MCF 10A (cell line): ENCODE measurements at places on chromosomes 16 and 17. TPM values are rescaled to one million over a fixed set of nuclear protein-coding genes. Genes with fewer than 3 reads are reported as not detected.
A peak's percentile ranks its signal among the peaks of the same experiment; 100 is the strongest.

Gene DNAI2
- total RNA-seq = not detected in 2 replicates

Gene PDE6G
- not detected in 2 replicates for total RNA-seq

Gene TRAP1
- 145 and 274 TPM in 2 replicates for total RNA-seq

Gene HCRT
- total RNA-seq = not detected in 2 replicates

Gene NTN3
- not detected in 2 replicates for total RNA-seq

Gene RNF227
- 5.6 and 7.4 TPM in 2 replicates for total RNA-seq

GRCh38 chr17:63774141-63774968 is at the start of gene DDX42:
Gene DDX42, plus strand, starts transcription at chr17:63774170. Its CDS starts 12,880 bp downstream, at chr17:63787050.
- peak; percentile 57 for DNase-seq

DNA sequence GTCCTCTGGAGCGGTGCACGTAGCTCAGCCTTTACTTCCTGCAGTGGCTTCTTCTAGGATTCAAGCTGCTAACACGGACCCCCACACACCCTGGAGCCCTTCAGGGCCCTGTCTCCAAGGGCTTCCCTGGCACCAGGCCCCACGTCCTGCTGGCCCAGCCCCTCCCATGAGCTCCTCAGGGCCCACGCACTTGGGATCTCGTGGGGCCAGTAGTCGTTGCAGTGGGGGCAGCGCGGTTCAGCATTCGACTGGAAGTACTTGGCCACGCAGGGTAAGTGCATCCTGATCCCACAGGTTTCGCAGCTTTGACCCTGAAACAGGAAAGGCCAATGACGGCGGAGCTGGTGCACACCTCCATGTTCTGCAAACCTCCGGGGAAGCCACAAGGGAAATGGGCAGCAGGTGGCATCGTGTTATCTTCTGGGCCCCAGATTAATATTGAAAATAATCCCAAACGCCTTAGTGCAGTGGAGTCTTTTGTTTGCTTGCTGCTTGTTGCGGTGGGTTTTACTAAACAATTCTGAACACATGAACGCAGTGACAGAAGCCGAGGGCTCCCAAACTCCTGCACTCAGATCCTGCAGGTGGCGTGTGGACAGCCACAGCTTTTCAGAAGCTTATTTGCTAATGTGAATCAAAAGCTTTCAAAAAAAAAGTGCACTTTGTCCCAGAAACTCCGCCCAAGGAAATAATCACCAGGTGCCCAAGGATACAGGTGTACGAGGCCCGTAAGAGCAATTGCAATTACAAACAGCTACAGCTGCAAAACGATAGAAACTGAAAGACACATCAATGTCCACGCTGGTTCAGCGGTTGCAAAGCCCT is 22.4 kb downstream of the KDM8 start:
- no peak for DNase-seq

DNA sequence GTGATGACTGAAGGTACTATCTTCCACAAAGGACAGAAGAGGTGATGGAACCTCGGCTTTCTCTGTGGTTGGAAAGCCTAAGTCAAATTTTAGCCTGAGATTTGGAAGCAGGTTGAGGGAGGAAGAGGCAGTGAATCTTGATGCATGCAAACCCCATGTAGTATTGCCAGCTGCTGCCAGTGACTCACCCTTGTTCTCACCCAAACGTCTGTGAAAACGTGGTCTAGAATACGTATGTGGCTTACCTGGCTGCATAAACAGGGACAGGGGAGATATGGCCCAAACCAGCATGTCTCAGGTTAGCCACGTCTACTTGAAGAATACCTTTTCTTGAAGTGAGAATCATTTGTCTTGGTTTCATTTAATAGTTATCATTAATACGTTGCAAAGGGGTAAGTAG is 438.0 kb upstream of the MAF start:
- DNase-seq = peak; percentile 43

- DNase-seq = peak; percentile 7
Observed at GRCh38 chr17:6427279-6427781, 7.6 kb downstream of the AIPL1 start.

DNA sequence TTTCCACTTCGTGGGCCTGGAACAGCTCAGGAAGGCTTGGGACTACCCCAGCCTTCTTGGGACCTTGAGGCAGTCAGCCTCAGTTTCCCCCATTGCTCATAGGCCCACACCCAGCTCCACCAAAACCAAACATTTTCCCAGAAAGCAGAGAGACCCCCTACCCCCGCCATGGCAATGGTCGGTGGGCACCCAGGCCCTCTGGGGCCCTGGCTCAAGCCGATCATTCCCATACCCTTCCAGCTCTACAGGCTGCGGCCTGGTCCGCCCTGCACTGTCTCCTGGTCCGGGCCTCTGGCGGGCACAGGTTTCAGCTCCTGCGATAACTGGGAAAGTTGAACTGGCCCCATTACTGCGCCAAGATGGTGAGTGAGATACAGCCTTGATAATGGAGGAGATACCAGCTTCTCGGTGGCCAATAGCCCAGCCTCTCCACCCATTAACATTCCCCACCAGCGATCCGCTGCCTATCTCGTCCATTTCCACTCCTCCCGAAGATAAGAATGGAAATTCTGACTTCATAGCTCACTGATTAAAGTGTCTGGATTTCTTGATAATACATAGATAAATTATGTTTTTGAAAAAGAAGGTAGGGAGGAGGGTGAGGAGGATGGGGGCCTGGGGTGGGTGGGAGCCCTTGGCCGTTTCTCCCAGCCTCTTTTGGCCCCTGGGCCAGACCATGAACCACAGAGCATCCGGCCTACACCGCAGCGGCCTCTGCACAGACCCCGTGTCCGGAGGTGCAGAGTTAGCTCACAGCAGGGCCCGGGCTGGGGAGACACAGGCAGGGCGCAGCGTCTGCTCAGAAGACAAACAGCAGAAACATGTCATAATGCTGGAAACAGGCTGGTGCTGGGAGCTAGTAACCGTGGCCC is 11.6 kb downstream of the ZFPM1 start:
- no peak for DNase-seq

DNA sequence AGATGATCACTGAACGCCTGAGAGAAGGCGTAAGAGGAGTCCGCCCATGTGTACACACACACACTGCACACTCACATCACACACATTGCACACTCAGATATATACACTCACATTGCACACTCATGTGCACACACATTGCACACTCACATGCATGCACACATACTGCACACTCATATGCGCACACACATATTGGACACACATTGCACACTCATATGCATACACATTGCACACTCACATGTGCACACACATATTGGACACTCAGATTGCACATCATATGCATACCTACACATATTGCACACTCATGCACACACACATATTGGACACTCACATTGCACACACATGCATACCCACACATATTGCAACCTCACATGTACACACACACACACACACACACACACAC is 163.2 kb downstream of the WSCD1 start:
- DNase-seq = no peak

GRCh38 chr16:61471737-61472136 is 564.5 kb downstream of the CDH8 start:
- DNase-seq = no peak
